ENCODE measurements at places on chromosomes 2 and 18.

- no peak for DNase-seq
Measured at GRCh38 chr2:85754313-85755095, 713 bp downstream of the ATOH8 start.

DNA sequence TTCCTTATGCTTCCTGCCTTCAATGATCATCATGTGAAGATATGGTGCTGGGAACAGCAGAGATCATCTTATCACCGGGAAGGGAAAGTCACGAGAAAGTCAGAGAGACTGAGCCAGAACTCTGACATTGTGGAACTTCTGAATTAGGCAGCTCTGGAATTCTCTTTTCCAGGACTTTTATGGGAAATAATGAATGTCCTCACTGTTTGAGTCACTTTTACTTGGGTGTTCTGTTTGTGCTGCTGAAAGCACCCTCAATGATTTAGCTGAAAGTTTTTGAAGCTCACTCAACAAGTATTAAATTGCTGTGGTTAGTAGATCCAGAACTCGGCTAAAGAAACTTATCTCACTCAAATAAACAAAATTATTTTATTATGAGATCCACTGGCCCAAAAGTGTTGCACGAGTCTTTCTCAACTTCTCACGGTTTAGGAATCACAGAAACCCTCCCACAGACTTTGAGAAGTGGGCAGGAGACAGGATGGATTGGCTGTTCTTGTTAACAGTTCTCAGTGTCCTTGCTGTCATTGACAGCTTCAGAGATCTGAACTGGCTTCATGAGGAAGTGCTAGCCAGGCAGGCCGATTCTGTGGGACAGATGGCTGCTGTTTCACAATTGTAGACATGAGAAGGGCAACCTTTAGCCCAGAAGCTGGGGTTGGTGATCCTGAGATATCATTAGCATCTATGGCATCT is 26.4 kb upstream of the ATRAID start:
- no peak for DNase-seq

DNA sequence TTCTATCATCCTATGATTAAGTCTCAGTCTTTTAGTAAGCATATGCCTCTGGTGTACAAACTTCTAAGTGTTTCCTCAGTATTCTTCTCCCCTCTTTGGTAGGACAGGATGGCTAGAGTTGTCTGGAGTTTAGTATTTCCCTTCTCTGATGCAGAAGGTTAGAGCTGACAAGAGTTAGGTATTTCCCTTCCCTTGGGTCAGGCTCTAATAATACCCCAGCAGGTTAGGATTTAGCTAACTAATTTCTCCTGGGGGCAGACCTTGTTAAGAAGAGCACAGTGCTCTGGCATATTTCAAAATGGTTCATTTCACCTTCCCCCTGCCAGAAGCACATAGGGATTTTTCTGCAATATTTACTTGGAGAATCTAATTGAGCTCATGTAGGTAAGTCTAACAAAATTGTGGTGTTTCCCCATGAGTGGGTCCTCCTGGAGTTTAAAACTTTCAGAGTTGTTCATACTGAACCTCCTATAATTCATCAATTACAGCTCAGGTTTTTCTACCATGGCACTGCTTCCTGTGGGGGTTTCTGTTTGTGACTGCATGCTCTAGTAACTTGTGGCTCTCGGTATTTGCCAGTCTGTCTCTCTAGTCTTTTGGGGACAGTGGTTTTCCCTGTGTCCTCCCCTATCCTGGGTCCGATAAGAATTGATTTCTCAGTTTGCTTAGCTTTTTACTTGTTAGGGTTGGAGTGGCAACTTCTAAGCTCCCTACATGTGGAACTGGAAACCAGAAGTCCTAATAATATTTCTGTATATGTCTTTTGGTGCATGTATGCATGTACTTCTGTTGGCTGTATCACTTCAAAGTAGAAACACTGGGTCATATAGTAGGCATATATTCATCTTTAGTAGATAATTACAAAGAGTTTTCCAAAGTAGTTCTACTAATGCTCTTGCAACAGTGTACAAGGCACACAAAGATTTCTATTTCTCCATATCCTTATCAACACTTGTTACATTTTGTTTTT is 77.7 kb downstream of the GDF7 start:
- no peak for DNase-seq

DNA sequence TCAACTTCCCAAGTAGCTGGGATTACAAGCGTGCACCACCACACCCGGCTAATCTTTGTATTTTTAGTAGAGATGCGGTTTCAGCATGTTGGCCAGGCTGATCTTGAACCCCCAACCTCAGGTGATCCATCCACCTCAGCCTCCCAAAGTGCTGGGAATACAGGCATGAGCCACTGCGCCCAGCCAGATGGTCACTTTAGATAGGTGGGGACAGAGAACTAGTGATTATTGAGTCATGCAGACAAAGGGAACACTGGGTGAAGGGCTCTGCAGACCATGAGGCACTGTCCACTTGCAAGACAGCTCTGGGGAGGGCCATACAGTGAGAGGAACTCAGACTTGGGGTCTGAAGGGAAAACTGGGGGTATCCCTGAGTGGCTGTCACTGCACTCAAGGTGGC is 58.4 kb upstream of the POMC start:
- no peak for DNase-seq

DNA sequence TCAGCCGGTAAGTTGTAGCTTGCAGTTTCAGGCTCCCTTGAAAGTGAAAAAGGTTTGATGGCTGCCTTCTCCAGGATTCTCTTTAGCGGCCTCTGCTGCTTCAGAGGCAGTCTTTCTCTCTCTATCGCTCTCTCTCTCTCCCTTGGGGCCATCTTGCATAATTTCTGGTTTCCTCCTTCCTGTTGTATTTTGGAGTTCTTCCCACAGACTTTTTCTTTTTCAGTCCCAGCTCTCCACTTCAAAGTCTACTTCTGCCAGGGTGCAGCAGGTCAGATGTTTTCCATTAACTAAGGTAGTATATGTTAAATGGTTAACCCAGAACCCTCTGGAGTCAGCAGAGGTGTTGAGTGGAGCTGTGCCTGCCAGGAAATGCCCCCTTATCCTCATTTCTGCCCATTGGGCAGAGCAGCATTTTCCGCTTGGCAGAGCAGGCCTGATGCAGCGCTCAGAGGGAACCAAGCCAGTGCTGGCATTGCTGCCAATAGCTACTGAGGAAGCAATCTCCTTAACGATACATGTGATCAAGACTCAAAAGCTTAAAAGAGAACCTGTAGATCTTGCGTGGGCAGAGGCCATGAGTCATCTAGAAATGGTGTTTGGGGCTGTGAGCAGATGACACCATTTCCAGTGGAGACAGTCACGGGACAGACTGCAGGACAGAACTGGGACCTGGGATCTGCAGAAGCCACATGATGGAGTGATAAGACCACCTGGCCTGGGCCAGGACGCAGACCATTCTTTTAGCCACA is 20.8 kb downstream of the DBI start:
- DNase-seq, result peak; percentile 96

DNA sequence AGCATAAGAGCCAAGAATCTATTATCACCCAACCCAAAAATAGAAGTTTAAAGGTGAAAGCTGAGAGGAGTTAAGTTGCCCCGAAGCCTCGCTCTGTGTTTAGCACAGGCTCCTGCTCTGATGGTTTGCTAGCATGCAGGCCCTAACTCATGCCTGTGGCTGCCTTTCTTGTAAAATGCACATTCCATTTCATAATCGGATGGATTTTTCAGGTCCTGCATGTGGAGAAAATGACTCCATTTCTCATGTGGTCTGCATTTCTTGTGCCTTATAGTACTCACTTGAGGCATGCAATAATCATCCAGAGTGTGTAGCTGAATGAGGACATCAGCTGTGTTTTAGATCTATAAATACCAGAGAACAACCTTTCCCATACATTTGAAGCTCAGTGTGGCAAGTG is 381.8 kb downstream of the CPS1 start:
- DNase-seq, result no peak

- DNase-seq, result no peak
Measured at GRCh38 chr2:54697934-54698333, 25.5 kb upstream of the EML6 start.

GRCh38 chr2:219446101-219446504 is 11.5 kb downstream of the SPEG start:
- no peak for DNase-seq

DNA sequence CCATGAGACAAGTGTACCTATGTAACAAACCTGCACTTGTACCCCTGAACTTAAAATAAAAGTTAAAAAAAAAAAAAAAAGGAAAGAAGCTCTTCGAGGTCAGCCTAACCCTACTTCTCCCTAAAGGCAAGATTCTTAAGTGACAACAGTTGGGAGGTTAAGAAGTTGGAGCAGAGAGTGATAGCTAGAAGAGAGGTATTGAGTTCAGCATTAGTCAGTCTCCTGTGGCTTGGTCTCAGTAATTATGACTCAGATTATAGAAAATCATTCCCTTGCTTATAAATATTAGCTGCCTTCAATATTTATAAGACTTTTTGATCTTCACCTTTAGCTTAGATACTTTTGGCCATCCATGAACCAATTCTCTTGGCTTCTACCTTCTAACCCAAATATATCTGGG is 926.8 kb upstream of the SLC39A10 start:
- no peak for DNase-seq

DNA sequence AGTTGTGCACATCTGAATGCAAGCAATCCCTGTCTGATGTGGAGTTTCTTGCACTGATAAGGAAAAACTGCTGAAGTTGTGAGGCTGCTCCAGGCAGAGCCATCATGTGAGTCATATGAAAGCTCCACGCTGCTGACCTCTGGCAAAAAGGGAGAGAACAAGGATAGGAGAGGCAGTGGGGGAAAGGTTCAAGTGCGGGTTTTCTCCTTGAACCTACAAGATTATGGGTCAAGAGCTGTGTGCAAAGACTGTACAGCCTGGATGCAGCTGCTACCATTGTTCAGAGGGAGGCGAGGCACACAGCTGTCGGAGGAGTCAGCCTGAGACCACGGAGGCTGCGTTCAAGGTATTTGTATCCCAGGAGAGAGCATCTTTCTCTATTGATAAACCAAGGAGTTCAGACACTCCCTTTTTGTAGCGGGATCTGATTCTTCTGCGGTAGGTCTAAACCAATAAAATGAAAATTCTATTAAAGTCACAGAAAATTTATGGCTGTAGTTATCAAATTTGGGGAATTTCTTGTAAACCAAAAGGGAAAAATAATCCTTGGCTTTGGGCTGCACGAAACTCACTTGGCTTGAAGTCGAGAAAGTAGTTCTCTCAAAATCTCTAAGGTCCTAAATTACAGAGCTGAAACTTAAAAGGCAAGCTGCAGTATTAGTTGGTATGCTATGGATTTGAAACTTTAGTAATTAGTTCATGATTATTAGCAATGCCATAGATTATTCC is at the start of gene CDK15:
Gene CDK15, plus strand, starts transcription at position 96 of the 729 bp plus-strand sequence. Its CDS starts 128 bp downstream, at position 224.
- no peak for DNase-seq

DNA sequence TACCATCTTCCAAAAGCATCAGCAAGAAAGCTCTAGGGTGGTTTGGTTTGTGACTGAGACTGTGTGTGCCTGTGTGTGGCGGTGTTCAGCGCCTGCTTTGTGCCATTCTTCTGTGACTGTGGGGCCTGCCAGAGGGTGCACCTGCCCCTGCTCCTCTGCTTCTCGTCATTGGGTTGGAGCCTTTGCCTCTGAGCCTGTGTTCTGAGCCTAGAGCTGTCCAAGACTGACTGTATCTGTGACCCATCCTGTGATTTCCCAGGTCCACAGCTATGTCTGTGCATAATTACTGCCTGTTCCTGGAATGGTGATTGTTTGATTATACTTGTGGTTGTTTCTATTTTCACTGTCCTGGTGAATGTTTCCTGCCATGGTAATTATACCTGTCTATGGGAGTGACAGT is 57.1 kb upstream of the KLHL29 start:
- DNase-seq, result no peak

- DNase-seq, result no peak
Measured at GRCh38 chr18:79169958-79170555, 100.9 kb downstream of the ATP9B start.

GRCh38 chr18:25057491-25058050 is 294.4 kb downstream of the ZNF521 start:
- DNase-seq, result no peak

DNA sequence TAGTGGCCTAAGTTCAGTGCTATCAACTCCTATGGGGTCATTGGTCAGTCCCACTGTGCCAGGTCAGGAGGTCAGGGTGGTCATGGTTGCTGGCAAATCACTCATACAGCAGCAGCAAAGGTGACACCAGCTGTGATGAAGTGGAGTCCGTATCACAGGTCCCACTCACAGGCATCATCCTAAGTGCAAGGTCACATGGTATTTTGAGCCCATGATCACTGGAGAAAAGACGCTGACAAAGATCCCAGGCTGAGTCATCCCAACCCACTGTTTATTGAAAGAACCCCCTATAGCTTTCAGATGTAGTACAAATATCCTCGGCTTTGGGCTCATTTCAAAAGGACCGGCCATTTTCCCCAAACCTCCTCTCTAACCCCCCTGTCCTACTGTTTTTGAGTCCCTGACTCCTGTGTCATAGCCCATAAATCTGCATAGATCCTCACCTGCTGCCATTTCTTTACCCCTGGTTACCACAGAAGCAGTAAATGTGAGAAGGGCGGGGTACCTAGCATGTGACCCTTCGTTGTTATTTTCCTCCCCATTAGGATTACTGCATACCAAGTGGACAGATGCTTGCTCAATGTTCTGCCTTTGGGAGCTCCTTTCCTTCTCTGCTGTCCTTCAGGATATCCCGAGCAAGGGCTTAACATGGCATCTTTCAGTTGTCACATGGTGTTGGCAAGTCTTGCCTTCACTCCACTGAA is 107.7 kb downstream of the COL6A3 start:
- no peak for DNase-seq

GRCh38 chr2:203451689-203452088 is 83.4 kb downstream of the RAPH1 start:
- DNase-seq, result peak; percentile 5

DNA sequence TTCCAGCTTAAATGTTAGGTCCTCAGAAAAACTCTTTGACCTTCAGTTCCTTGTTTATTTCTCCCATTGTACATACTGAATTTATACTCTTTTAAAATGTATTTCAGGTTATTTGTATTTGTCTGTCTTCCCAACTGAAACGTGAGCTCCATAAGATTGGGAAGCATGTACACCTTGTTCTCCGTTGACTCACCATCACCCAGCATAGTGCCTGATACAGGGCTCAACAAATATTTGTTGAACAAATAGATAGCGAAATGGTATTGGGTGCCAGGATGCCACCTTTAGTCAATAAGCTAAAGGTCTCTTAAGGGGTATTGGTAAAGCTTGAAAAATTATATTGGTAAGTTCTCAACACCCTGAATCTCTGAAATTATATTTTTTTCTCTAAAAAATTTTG is 1841.3 kb upstream of the CELF4 start:
- no peak for DNase-seq

DNA sequence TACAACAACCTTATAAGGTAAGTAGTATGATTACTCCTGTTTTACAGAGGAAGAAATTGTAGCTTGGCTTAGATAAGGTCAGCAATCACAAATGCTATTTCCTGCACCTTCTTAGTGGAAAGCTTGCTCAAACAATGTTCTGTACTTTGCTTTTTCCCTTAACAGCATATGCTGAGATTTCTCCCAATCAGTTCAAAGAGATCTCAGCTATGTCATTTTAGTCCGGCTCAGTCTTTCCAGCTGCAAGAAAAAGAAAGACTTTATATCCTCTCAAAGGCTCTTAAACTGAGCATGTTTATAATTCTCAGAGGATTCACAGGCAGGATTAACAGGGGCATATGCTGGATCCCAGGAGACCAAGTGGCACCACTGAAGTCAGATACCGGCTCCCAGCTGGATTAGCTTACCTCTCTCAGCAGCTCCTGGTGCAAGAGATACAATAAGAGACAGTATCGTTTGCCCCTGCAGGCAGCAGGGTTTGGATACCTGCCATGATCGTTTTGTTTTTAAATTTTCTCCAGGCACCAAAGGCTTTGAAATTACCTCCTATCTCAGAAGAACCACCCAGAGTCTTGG is 29.5 kb downstream of the KIAA2012 start:
- DNase-seq, result no peak

Data from Caki2 (cell line).